ENCODE measurements at places on chromosomes 3 and 15.

DNA sequence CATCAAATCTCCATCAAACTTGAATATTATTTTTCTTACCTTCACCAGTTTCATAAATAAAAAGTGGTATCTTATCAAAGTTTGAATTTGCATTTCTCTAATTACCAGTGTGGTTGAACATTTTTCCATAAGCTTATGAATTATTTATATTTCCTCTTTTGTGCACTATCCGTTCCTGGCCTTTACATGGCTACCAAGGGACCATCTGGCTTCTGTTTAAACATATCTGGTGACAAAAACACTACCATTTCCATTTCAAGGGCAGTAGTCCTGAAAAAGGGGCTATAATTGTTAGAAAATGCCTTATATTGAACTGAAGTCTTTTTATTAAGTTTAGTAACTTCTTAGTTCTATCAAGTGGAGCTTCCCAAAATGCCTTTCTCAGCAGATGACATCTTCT lies 44.3 kb upstream of the TM4SF4 start:
- DNase-seq = no peak

- peak; percentile 71 for DNase-seq
These were observed 74.7 kb downstream of the MAGI1 start for GRCh38 chr3:65963787-65964677.

- no peak for DNase-seq
These were observed 20.1 kb downstream of the SPTBN5 start for GRCh38 chr15:41873711-41874110.

GRCh38 chr3:87997966-87998365 lies 60.8 kb downstream of the CGGBP1 start:
- no peak for DNase-seq

- DNase-seq = peak; percentile 16
These were observed 182.4 kb downstream of the CBLB start for GRCh38 chr3:105686278-105686897.

DNA sequence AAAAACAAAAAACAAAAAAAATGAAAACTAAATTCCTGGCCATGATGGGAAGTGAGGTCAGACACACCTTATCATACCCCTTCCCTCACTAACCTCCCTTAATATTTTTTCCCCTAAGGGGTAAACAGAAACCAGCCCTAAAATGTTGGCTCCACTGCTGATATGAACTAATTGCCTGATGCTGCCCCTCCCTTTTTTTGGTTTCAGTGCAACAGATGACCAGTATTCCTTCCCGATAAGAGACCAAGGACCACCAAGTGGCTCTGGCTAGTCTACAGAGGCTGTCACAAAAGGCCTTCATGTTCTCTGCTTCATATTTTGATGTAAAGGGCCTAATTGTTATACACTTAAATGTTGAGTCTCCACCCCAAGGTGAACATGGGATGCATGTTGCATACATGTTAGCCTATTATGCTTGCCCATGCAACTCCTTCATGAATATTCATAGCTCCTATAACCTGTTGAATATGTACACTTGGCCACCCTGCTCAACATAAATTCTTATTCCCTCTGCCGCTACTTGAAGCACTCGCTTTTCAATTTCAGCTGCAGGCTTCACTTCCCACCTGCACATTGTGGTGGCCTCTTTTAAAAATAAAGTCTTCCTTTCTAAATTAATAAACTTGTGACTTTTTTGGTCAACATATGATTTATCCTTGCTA lies 12.3 kb upstream of the STAC start:
- DNase-seq = no peak

DNA sequence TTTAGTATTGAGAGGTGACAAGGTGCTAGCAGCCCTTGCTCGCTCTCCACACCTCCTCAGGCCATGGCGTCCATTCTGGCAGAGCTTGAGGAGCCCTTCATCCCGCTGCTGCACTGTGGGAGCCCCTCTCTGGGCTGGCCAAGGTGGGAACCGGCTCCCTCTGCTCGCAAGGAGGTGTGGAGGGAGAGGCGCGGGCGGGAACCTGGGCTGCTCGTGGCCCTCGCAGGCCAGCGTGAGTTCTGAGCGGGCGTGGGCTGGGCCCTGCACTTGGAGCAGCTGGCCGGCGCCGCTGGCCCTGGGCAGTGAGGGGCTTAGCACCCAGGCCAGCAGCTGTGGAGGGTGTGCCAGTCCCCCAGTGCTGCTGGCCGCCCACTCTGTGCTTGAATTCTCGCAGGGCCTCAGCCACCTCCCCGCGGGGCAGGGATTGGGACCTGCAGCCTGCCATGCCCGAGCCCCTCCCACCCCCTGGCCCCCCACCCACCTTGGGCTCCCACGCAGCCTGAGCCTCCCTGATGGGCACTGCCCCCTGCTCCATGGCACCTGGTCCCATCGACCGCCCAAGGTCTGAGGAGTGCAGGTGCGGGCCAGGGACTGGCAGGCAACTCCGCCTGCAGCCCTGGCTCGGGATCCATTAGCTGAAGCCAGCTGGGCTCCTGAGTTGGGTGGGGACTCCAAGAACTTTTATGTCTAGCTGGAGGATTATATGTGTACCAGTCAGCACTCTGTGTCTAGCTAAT lies 785.2 kb downstream of the DIPK2A start:
- no peak for DNase-seq

DNA sequence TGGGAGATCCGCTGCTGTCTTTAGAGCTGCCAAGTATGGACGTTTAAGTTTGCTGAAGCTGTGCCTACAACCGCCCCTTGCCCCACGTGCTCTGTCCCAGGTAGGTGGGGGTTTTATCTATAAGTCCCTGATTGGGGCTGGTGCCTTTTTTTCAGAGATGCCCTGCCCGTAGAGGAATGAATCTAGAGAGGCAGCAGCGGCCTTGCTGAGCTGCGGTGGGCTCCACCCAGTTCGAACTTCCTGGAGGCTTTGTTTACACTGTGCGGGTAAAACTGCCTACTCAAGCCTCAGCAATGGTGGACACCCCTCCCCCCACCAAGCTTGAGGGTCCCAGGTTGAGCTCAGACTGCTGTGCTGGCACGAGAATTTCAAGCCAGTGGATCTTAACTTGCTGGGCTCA lies 83.4 kb upstream of the FGF7 start:
- DNase-seq = no peak

DNA sequence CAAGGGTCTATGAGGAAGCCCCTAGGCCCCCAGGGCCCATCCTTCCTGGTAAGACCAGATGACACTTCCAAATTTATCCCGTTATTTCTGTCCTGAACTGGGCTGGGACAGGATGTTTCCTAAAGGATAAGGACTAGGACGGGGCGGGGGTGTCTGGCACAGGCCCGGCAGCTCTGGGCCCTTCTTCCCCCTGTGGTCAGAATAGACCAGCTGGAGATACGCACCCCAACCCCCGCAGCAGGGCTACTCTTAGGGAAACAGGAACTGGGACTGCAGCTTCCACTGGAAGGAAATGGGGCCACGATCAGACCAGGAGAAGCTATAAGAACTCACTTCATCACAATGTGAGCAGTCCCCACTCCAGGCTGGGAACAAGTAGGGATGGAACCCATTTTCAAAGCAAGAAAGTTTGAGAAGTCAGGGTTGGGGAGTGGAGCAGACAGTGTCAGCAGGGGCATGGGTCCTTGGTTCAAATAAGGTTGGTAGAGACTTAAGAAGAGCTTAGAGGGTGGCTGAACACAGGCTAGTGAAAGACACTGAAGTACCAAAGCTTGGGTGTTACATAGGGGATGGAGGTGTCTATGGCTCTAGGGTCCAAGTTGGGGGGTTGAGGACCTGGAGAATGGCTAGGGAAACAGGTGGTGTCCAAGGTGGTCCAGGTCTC lies 1.1 kb downstream of the NCKIPSD start:
- no peak for DNase-seq

- DNase-seq = no peak
These were observed 220.4 kb downstream of the ADAMTS9 start for GRCh38 chr3:64467255-64467944.

GRCh38 chr3:113983544-113983943 lies 35.7 kb downstream of the ZDHHC23 start:
- DNase-seq = no peak

- no peak for DNase-seq
These were observed 41.1 kb downstream of the VGLL3 start for GRCh38 chr3:86949850-86950249.

GRCh38 chr3:83513677-83514076 lies 1445.1 kb upstream of the CADM2 start:
- no peak for DNase-seq

GRCh38 chr15:60251300-60252070 lies 146.3 kb downstream of the ANXA2 start:
- DNase-seq = no peak

GRCh38 chr3:125166599-125167136 lies 45.9 kb downstream of the SLC12A8 start:
- DNase-seq = no peak

- no peak for DNase-seq
These were observed 64.0 kb upstream of the CDV3 start for GRCh38 chr3:133509488-133509887.

DNA sequence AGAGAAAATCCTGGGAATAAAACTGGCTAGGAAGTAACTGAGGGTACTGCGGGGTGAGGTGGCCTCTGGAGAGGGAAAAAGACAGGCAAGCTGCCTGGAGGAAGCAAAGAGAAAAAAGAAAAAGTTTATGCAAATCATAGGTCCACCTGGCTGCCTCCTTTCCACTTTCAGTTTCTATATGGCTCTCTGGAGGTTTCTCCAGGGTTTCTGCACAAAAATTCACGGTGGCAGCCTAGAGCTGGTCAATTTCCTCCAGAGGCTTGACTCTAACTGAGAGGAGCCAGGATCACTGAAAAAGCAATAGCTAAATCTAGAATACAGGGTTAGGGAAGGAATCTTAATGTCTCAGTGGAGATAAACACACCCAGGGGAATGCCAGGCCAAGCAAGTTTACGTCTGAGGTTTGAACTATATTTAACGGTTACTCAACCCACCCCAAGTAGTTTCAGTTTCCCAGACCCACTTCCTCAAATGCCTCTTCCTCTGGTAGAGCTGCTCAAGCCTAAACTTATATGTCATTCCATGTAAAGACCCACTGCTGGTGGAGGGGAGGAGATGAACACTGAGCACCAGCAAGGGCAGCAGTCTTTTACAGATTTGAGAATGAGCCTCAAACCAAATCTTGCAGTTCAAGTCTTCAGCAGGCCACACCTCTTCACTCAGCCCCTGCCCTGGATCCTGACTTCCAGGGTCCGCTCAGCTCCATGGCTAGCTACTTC lies 5.7 kb downstream of the LYSMD2 start:
- peak; percentile 70 for DNase-seq

- no peak for DNase-seq
These were observed 408.4 kb upstream of the ADAMTS9 start for GRCh38 chr3:65096110-65096745.

DNA sequence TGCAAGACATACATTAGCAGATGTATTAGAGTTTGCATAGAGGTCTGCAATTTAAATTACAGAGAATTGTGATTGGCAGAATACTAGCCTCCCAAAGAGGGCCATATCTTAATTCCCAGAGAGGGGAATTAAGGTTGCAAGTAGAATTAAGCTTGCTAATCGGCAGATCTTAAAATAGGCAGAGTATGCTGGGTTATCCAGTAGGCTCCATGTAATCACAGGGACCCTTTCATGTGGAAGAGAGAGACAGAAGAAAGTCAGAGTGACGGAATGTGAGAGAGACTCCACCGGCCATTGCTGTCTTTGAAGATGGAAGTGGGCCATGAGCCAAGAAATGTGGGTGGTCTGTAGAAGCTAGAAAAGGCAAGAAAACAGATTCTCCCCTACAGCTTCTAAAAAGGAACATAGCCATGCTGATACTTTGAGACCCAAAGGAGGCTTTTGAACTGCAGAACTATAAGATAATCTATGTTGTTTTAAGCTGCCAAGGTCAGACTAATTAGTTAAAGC lies 38.8 kb downstream of the IMPG2 start:
- DNase-seq = no peak

- DNase-seq = no peak
These were observed 343.9 kb downstream of the GRM7 start for GRCh38 chr3:7204848-7205156.

- DNase-seq = no peak
These were observed 1.2 kb downstream of the MKRN3 start for GRCh38 chr15:23566651-23567050.

GRCh38 chr15:61500951-61501620 lies 272.0 kb upstream of the RORA start:
- no peak for DNase-seq

GRCh38 chr3:23368731-23369130 lies 165.6 kb downstream of the UBE2E2 start:
- DNase-seq = no peak

DNA sequence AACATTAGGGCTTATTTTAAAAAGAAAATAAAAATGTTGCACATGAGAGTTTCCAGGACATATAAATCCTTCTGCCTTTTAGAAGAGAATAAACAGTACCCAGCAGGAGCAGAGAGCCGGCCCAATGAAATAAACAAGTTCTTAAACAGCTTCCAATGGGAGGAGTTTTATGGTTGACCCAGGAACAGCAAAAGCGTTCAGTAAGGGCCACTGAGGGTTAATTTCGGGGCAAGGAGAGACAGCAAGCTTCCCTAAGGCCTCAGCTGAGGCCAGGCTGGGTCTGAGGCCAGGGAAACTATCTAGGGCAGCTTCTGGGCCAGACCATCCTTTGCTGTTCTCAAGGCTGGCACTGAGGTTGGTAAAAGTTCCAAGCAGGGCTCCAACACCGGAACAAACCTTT lies 3.4 kb downstream of the PDZRN3 start:
- no peak for DNase-seq

DNA sequence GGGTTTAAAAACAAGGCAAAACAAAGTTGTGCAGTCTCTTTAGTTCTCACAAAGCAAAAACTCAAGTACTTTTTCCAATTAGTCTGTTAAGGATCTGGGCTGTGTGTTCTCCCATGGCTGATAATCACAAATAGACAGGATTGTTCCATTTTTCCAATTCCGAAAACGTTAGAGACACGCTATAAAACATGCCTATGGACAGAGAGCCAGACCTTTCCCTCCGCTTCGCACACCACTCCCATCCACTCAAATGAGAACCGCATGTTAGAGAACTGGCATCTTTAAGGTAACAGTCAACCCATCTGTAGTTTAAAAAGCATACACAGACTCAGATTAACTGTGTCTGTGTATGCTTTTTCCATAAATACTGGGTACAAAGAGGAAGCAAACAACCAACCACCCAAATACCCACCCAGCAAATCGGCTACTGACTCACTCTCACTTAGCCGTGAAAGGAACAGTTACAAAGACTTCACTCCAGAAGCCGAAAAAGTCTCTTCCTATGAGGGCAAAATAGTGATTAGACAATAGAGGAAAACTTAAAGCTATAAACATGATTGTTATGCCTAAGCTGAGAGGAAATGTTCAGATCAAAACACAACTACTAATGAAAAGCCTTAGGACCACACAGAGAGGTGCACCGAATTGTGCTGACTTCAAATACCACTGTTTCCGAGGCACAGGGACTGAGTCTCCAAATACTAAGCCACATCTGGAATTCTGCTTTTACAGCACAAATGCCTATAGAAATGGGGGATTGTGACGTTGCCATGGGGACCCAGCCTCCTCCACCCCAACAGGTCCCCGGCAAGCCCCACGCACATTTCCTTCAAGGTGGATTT lies 36.1 kb downstream of the IL17RD start:
- no peak for DNase-seq

DNA sequence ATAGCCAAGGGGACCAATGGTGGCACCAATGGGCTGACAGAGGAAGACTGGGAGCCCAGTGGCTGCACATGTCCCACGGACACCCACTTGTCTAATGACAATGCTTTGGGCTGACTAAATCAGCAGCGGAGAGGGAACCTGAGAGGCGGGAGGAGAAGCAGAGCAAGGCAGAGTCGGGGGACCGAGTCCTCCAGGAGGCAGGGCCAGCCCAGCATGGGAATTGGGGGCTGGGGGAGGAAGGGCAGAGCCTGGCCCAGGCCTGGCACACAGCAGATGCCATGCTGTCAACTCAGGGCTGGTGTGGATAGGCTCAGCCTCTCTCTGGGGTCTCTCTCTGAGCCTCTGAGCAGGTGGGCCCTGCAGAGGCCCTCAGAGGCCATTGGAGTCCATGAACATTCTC lies 78.4 kb upstream of the KLF13 start:
- DNase-seq = no peak
